ELR (cell line): ENCODE measurements at places on chromosomes 7 and 10.

GRCh38 chr10:7767209-7767608 lies 20.6 kb downstream of the KIN start:
- DNase-seq, result peak; percentile 94

- DNase-seq, result no peak
Observed at GRCh38 chr10:132565516-132566209, 28.1 kb downstream of the INPP5A start.

DNA sequence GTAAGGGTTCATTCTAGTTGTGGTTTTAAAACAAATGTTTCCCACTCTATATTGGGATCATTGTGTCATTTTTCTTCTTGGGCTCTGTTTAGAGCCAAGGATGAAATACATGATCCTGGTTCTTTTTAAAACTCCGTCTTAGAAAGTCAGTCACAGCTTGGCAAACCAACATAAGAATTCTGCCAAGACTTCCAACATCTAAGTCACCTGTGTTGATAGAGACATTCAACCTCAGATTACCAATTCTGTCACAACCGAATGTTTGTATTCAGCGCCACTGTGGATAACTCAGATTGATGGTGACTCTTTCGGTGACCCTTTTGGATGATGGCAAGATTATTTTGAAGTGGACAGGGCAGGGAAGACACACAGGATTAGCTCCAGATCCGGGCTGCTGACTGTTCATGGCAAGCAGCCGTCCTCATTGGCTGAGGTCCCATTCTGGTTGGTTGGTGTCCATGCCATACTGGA lies 255.4 kb downstream of the ARHGAP21 start:
- no peak for DNase-seq

DNA sequence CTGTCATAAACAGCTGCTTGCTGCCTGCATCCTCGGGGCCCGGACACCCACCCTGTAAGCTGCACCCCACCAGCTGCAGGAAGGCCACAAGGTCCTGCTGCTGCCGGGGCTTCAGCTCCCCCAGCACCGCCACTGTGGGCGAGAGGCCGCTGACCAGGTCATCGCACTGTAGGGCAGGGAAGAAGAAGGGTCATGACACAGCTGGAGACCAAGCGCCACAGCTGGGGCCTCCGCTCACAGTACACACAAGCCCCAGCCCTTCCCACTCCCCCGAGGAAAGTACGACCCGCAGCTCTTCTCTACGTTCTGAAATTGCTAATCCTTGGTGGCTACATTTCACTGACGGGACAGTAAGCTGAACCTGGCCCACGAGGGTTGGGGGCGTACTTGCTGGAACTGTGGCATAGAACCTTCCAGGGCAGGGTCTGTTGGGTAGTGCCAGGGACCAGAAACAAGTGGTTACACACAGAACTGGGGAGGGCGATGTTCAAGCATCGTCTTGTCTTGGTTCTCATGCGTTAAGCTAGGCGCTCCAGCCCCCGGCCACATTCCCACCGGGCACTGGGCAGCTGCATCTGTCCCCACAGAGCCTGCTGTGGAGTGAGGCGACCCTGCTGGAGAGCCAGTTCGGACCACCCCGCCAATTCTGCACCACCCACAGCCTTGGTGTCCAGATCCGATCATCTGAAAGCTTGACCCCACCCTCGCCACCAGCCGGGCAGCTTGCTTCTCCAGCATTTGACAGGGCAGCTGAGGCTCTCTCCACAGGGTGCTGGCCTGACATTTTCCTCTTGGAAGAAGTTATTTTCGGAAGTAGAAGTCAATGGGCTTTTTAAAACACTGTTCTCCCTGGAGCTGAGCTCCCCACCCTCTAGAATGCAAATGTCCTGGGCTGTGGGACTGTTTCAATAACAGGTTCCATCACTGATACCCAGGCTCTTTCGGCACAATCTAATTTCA lies 50.8 kb downstream of the GSDME start:
- DNase-seq, result no peak

- no peak for DNase-seq
Observed at GRCh38 chr10:13706604-13707003, 119.8 kb downstream of the PRPF18 start.

GRCh38 chr7:75638594-75639070 lies 100.1 kb downstream of the HIP1 start:
- DNase-seq, result peak; percentile 56

- no peak for DNase-seq
Observed at GRCh38 chr7:110921595-110922151, 169.3 kb upstream of the LRRN3 start.
